Effector memory CD4-positive, alpha-beta T cell (primary cell): ENCODE measurements at places on chromosomes 5 and 9.

DNA sequence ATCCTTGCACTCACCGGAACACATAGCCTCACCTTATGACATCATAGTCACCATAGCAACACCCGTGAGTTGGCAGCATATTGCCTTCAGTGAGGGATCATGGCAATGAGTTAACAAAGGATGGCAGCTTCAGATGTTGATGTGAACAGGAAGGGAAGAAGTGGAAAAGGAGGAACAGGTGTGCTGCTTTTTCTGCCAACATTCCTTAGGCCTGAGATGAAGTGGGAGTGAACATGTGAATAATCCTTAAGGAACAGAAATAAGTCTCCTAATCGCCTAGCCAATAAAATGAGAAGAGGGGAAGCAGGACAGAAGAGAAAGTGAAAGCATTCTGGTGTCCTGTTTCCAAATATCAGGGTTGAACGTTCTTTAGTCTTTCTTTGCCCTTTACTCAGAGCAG lies 360.0 kb downstream of the BRINP1 start:
- no peak for DNase-seq

- peak; percentile 71 for DNase-seq
Measured at GRCh38 chr5:157858527-157859226, at the start of gene CLINT1. TSS of gene CLINT1 (minus strand) at chr5:157859145. CDS start at chr5:157858970, 175 bp downstream.

GRCh38 chr9:82424599-82425120 lies 436.1 kb downstream of the SPATA31D1 start:
- DNase-seq = no peak

- no peak for DNase-seq
Measured at GRCh38 chr5:106907979-106908378, 762.8 kb downstream of the EFNA5 start.

DNA sequence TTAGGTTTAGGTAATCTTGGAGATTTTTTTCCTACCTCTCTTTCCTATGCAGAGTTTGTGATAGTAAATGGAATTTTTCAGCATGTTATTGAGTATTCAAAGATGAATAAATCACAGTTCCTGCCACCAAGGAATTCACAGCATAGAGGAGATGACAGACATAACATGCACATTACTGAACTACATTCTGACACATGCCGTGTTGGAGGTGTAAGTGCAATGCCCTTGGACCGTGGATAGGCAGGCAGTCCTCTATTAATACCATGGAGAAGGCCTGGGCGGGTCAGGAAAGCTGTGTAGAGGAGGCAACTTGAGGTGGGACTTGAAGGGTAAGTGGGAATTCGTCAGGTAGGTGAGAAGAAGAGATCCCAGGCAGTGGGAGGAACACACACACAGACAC lies 43.9 kb downstream of the MCCC2 start:
- no peak for DNase-seq

DNA sequence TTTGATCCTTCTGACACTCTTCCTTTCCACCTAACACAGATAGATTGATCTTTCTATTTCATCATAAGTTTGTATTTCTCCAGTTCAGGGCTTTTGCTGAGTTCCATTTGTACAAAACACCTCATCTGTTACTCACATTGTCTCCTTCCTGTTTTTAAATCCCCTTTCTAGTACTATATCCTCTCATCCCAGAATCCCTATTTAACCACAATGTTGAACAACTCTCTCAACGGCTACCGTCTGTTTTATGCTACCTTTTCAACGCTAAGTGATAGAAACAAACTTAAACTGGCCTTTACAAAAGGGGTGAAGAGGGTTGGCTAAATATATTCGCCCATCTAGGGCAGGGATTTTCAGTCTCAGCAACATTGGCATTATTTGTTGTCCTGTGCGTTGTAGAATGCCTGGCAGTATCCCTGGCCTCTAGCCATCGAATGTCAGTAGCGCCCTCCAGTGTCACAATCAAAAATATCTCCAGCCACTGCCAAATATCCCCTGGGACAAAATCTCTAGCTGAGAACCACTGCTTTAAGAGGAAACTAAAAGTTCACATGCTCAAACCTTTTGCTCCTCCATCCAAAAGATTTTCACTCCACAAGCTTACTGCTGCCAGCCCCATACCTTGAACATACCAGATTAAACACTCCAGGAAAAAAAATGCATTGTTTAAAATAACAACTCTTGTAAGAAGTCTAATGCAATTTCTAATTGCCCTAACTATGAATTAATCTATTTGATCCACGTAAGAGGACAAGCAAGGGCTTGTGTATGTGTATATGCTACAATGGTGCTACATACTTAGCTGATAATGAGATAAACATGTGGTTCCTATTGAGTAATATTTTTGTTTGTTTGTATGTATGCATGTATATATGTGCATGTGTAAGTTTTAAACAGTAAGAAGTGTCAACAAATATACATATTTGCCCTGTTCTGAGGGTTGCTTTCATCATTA lies 344.0 kb downstream of the PTPRD start:
- no peak for DNase-seq
